ENCODE measurements at places on chromosomes 3 and 15.

GRCh38 chr3:116230431-116231020, 214.8 kb downstream of the LSAMP start:
- no peak for DNase-seq

GRCh38 chr3:123952844-123953520, 8.0 kb downstream of the CCDC14 start:
- no peak for DNase-seq

DNA sequence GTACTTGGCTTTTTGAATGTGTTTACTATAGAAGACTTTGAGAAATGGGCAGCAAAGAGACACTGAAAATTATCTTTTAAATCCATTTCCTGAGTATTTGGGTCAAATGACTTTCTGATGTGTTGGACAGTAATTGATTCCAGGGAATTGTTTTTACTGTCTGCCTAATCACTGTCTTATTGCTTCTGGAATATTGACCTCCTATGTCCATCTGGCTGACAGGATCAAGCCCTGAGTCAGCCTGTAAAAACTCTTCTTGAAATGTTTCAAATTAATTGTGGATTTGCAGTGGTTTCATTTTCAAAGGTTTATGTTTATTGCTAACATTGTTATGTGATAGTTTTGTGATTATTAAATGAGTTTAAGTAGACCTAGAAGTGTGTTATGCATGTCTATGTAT, 50.6 kb upstream of the MLF1 start:
- no peak for DNase-seq

DNA sequence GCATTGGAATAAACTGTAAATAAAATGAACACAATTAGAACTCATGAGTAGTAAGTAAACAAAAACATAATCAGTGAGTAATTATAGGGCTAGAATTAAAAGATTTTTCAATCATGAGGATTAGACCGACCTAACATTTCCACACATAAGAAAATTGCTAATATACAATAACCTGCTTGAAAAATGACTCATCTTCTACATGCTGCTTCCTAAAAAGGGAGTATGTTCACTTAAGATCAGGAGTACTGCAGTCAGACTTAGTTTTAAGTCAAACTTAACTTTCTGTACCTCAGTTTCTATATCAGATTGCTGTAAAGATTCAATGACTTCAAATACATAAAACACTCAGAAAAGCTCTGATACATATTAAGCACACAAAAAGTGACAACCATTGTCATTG, 22.6 kb upstream of the NEK10 start:
- DNase-seq, result no peak

- DNase-seq, result no peak
These were observed 87.9 kb upstream of the MEF2A start for GRCh38 chr15:99477791-99478471.

DNA sequence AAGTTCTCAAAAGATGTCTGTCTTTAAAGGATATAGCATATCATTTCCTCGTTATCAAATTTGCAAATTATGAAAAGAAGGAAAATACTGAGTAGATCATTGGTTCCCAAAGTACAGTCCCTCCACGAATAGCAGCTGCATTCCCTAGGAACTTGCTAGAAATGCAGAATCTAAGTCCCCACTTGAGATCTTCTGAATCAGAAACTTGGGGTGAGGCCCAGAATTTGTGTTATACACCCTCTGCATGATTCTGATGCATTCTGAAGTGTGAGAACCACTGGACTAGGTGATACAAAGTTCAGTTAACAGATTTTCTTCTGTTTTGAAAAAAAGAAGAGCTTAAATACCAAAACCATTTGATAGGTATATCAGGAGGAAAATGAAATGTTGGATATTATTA, 77.1 kb downstream of the SLC25A26 start:
- no peak for DNase-seq

GRCh38 chr15:67678993-67679392, 136.5 kb downstream of the MAP2K5 start:
- peak; percentile 44 for DNase-seq

DNA sequence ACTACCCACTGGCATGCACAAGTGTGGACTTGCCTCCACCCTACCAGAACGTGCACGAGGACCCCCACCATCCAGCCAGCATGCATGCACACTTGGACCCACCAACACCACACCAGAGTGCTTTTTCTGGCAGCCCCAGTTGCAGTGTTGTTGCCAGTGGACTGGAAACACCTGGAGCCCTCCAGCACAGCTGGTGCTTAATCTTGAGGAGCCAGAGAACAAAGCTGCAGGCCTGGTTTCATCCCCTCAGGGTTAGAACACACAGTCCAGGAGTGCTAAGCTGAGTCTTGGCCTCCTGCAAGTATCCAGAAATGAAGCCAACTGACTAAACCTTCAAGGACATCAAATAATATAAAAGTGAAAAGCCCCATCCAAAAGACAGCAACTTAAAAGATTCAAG, 888.0 kb downstream of the NTRK3 start:
- DNase-seq, result no peak

DNA sequence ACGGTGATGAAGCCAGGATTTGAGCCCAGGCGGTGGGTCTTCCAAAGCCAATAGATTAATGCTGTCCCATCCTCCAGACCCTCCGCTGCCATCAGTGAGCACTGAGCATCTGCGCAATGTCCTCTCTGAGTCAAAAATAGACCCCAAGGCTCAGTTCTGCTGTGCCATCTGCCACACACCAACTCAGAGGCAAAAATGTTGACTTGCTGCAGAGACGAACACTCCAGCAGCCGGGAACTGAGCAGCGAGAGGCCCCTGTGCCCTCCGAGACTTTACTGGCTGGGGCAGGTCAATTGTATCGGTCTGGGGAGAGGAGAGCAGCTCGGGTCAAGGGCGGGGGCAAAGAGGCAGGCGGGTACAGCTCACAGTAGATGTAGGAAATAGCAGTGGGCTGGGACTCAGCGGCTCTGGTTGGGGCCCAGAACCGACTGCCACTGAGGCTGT, 41.5 kb upstream of the ATP2B2 start:
- no peak for DNase-seq

DNA sequence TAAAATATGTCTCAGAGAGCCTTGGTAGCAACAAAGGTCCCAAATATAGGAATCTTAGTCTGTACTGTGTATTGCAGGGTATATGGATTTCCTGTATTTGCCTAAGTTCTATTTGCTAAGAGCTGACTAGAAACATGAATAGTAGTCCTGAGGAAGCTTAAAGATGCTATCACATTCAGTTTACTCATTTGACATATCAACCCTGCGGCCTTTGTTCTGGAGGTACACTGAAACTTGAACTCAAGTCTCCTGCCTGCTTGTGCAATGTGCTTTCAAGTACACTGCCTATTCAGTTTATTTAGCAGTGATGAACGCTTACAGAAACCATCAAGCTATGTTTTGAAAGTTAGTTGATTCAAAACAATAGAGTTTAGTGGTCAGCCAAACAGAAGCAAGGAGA, 21.1 kb downstream of the IL1RAP start:
- no peak for DNase-seq

- no peak for DNase-seq
These were observed 3.0 kb upstream of the ZNF280D start for GRCh38 chr15:56736308-56736707.

GRCh38 chr15:48899793-48900192, 21.9 kb downstream of the EID1 start:
- DNase-seq, result no peak

GRCh38 chr15:61994216-61994615, 66.0 kb downstream of the VPS13C start:
- no peak for DNase-seq

- DNase-seq, result no peak
These were observed 57.2 kb downstream of the POLQ start for GRCh38 chr3:121488628-121489027.

DNA sequence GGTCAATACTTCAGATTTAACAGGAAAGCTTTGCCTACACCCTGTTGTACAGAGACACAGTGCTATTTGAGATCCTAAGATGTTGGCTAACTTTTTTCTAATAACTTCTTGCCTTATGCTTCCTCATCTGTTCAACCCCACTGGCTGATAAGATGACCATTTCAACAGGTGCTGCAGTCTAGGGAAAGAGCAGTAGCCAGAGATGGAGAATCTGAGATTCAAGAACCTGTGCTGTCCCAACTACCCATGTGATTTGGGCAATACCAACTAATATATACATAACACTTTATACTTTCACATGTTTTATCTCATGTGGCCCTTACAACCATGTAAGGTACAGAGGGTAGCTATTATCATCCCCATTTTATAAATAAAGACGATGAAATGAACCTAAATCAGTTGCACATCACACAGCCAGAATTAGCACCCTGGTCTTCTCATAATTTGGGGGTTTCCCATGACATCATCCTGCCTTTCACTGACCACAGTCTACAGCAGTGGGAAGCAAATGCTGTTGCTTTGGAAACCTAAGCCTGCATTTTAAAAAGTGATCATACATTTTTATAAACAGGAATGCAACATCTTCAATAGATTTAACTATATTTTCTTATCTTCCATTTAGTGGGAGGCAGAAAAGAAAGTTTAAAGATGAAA, 9.7 kb downstream of the TTC23 start:
- no peak for DNase-seq

DNA sequence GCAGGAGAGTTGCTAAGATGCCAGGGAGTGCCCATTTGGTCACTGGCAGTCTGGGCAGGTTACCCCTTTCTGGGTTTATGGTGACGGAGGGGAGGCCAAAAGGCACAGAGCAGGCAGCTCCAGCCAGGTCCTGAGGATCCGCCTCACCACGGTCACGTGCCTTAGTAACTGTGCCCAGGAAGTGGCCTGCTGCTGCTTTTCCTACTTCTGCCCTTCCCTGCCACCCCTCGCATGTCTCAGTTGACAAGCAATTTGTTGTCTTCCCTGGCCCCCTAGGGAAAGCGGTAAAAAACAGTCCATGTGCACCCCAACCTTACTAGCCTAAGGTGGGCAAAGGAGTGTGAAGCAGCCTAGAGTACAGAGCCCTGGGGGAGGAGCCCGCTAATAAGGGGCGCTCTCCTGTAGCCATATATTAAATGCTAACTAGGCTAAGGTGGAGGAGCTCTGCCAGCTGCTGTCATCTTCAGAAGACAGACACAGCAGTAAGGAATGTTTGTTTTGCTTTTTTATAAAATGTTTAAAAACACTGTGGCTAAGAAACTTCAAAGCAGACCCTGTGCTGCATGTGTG, 9.1 kb upstream of the LIPH start:
- no peak for DNase-seq

DNA sequence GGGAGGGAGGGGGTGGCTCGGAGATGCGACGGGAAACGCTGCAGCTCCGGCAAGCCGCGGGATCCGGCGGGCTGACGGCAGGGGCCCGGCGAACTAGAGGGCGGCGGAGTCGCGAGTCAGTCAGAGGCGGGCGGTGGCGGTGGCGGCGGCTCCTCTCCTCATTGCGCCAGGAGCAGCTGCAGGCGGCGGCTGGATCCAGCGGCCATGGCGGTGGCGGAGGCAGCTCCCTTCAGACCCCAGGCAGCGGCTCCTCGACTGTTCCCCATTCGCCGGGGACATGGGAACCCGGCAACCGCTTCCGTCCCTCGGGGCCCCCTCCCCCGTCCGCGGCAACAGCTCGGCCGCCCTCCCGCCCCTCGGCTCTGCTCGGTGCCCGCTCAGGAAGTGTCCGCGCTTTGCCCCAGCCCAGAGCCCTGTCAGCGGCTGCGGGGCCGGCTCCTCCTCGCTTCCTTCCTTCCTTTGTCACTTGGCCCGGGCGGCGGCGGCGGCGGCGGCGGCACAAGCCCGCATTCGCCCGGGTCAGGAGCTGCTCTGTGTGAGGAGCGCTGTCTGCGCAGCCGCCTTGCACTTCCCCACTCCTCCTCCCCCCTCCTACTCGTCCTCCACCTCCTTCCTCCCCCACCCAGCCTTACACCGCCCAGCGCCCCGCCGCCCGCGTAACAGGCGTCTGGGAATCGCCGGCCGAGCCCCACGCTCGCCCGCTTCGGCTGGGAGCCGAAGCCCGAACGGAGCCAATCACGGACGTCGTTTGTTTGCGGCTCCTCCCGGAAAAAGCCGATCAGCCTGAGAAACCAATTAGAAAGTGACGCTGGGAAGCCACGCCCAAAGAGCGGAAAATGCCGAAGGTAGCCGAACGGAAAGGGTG, at the start of gene GSK3B:
Gene GSK3B (minus strand): TSS at position 537 of the 865 bp plus-strand sequence. CDS start 1,013 bp downstream, outside the sequence.
- peak; percentile 62 for DNase-seq

DNA sequence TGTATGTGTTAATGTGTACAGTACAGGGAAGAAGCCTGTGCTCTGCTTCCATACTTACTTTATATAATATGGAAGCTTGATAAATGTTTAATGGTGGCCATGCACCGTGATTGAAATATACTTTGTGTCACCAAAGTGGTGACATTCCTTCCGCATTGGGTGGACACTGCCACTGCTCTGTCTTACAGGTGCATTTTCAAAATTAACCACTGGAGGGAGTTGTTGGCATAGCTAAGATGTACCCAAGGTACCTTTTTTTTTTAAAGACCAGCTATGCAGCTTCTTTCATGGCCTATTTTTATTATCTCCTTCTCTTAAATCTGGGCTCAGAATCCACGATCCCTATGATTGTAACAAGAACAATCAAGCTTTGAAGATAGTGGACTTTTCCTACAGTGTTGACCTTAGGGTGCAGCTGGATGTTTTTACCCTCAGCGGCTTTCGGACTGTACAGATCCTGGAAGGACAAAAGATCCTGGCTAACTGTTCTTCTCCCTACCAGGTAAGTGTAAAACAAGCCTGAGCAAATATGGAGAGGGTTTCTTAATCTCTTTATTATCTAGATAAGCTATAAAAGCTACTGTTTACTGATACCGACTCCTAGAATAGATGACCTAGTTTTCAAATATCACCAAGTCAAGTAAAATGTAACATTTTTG, 21.6 kb upstream of the PAK6 start:
- DNase-seq, result peak; percentile 28

DNA sequence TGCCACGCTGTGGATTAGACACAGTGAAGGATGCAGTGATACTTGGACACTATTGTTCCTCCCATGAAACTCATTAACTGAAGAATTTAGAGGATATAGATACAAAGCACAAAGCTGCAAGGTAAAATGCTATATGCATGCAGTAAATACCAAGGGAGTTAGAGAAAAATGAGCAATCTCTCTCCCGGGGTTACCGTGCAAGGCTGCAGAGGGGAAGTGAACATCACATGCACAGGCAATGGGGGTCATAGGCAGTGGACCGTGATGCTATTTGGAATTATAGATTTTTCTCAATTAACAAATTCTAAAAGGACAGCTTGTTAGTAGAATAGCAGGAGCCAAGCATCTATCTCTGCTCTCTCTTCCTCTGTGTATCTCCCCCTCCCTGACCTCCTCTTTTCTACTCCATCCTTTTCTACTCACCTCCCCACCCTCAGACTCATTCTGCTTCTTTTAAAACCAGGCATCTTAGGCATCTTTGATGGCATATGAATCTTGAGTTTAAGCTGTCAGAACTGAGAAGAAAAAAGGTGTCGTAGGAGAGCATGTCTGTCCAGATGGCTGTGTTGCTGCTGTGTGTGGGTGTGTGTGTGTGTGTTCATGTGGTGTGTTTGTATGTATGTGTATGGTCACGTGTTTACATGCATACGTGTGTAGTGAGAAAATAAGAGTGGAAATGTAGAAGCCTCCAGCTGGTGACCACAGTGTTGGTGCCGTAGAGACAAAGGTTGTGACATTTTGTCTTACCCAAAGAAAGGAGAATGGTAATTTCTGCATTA, 339.0 kb downstream of the EPHB1 start:
- no peak for DNase-seq

GRCh38 chr15:98257290-98257689, 296.8 kb downstream of the ARRDC4 start:
- DNase-seq, result no peak
